ENCODE measurements at places on chromosomes 2 and 18.

DNA sequence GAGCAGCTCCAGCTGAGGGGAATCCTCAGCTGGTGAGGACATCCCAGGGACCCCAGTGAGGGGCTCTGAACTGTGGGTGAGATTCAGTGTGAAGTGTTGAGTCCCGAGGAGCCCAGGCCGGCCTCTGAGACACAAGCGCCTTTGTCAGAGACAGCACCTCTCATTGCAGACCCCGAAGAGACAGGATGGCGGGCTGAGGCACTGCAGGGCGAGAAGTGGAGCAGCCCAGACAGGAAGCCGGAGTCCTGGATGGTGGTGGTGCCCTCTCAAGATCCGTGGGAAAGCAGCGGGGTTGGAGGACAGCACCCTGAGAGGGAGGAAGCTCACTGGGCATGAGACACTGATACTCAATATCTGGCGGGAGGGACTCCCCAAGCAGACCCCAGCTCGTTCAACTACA is 49.1 kb upstream of the ID2 start:
- no peak for DNase-seq

- DNase-seq = no peak
Measured at GRCh38 chr2:47064106-47064505, 91.0 kb downstream of the STPG4 start.

- no peak for DNase-seq
Measured at GRCh38 chr2:28199995-28200679, 192.5 kb upstream of the FOSL2 start.

DNA sequence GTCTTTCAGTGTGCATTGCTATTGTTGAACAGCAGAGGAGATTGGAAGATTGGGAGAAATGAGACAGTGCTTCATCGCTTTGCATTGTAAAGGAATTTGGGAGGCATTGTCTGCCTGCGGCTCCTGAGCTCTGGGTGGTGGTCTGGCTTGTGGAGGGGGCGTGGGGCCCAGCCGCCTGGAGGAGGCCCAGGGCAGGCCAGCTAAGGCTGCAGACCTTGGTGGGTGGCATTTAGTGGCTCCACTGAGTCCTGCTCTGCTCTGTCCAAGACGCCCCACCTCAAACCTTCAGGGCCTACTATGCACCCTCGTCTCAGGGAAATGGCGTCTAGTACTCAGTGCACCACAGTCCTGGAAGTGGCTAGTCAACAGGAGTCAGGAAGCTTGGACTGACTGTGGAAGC is 5.7 kb upstream of the HS1BP3 start:
- DNase-seq = no peak

GRCh38 chr2:224378701-224379097 is 23.2 kb downstream of the FAM124B start:
- DNase-seq = no peak

GRCh38 chr2:217733461-217733860 is 269.3 kb downstream of the TNS1 start:
- no peak for DNase-seq

DNA sequence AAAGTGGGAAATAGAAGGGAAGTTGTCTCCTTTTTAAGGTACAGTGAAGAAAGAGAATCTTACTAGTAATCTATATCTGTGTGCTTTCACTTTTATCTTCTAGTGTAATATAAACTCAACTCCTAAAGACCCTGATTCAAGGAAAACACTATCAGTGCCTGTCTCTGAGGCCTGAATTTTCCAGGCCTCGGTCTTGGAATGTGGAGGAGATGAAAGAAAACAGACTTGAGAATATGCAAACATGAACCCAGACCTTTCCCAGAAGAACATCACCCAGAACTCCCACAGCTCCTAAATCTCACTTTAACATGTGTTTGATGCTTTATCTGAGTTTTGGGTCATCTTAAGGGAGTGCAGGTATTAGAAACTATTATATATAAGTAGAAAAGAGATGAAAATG is 51.8 kb downstream of the EPB41L5 start:
- no peak for DNase-seq

Measured in prostate gland (tissue), 2 donors.